ENCODE measurements at places on chromosomes 16 and 17.
A peak's percentile ranks its signal among the peaks of the same experiment; 100 is the strongest.

DNA sequence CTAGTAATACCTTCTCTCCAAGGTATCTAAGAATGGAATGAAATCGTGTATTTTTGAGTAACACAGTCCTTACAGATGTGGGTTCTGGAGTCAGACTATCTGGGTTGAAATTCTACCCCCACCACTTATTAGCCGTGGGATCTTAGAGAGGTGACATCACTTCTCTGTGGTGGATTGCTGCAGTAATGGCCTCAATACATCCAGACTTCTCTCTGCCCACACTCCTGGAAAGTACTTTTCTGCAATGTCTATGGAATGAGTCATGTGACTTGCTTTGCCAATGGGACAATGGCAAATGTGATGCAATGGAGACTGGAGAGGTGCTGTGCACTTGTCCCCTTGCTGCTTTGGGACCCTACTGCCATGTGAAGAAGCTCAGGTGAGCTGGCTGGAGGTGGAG, 418.2 kb downstream of the HAPSTR1 start:
- DNase-seq: no peak

DNA sequence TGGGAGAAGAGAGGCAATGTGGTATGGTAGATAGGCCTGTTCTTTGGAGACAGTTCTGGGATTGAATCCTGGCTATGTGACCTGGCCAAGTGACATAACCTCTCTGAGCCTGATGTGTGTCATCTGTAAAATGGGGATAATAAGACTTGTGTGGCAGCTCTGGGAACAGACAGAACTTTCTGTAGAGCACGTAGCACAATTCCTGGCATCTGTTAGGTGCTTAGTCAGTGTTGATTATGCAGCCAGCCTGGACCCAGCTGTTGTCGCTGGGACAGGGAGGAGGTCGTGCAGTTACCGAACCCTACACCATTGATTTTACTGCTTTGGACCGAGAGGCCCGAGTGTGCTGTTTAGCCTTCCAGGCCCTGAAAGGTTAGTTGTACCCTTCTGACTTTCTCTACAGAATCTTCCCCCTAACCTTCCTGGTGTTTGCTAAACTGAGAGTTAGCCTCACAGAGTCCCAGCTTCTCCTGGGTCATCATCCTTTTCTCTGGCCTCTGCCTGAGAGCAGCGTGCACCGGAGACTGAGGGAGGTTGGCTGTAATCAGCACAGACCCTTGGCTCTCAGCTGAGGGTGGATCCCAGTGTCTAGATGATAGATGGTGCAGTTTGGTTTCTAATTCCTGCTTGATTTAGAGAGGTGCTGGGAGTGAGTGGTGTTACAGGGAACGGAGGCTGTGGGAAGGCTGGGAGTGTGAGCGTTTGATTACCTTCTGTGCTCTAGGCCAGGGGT, 31.9 kb downstream of the MSI2 start:
- DNase-seq: no peak

GRCh38 chr17:19770985-19771735, 23.1 kb upstream of the ALDH3A1 start:
- no peak for DNase-seq

- peak; percentile 46 for DNase-seq
Measured at GRCh38 chr17:73476890-73477350, 165.1 kb upstream of the CDC42EP4 start.

GRCh38 chr16:963913-964312, 6.9 kb downstream of the LMF1 start:
- DNase-seq: no peak

- peak; percentile 71 for DNase-seq
Measured at GRCh38 chr17:49456183-49456965, 38.7 kb upstream of the NGFR start.

GRCh38 chr16:52515068-52515671, 31.8 kb downstream of the TOX3 start:
- peak; percentile 58 for DNase-seq

DNA sequence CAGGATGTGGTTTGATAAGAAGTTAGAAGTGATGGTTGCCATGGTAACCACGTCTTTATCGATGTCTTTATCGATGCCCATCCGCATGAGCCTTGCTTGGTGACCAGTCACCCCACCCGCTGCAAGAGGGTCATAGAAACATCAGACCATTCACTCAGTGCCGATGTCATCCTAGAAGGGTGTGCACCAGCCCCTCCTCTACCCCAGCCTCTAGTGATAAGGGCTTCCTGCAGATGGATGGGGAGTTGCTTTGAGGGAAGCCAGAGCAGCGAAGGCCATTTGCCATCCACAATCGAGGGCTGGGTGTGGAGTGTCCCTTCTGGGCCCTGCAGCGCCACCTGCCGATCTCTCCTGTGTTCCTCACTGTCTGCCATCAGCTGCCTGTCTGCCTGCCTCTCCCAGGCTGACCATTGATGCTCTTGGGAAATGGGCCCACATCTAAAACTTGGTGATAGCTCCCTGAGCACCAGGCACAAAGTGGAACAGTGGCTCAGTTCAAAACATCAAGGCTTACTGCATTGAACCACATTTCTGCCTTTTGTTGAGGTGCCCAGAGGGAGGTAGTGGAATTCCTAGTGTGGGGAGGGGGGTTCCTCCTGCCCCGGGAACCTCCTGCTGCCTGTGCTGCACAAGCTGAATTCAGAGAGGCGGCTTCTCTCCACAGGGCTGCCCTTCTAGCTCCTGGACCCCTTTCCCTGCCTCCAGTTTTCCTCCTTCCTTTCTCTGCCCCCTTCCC, 8.9 kb downstream of the CALB2 start:
- peak; percentile 72 for DNase-seq

- DNase-seq: no peak
Measured at GRCh38 chr17:43721537-43722268, 36.9 kb downstream of the SOST start.

- DNase-seq: no peak
Measured at GRCh38 chr17:61361084-61361483, 38.6 kb upstream of the TBX2 start.

- DNase-seq: no peak
Measured at GRCh38 chr16:66566051-66566901, at the start of gene CMTM1. TSS of gene CMTM1 (plus strand) at chr16:66566439. CDS start at chr16:66566514, 75 bp downstream.

GRCh38 chr16:2339521-2340484, 725 bp downstream of the ABCA3 start:
- peak; percentile 83 for DNase-seq

DNA sequence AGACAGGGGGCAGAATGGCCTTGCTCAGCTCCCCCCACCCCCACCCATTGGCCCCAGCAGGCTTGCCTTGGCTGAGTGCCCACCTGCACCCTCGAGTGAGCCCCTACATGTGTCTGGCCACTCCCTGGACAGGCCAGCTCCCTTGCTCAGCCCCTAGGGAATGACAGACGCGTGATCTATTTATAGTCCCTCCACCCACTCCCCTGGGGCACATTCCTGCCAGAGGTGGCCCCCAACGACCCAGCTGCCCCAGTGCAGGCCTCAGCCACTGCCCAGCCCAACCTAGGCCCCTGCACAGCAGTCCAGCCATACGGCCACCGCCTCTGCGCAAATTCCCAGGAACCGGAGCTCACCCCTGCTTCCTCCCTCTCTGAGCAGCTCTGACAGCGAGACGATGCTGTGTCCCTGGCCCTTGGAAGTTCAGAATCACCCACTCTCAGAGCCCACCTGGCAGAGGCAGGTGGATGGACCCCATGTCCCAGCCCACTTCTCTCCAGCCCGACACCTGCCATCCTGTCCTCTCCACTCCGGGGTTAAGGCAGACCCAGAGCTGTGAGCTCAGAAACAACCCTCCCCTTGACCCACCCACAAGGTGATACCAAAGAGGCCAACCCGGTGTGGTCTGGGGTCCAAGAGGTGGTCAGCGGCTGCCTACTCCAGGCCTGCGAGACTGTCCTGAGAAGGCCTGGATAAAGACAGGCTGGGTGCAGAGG, 11.5 kb upstream of the P2RX1 start:
- no peak for DNase-seq

- DNase-seq: no peak
Measured at GRCh38 chr17:60422162-60422665, at the start of gene CHCT1. TSS of gene CHCT1 (plus strand) at chr17:60422489. CDS start at chr17:60422593, 104 bp downstream.

GRCh38 chr16:23857881-23858269, 22.1 kb downstream of the PRKCB start:
- DNase-seq: no peak

DNA sequence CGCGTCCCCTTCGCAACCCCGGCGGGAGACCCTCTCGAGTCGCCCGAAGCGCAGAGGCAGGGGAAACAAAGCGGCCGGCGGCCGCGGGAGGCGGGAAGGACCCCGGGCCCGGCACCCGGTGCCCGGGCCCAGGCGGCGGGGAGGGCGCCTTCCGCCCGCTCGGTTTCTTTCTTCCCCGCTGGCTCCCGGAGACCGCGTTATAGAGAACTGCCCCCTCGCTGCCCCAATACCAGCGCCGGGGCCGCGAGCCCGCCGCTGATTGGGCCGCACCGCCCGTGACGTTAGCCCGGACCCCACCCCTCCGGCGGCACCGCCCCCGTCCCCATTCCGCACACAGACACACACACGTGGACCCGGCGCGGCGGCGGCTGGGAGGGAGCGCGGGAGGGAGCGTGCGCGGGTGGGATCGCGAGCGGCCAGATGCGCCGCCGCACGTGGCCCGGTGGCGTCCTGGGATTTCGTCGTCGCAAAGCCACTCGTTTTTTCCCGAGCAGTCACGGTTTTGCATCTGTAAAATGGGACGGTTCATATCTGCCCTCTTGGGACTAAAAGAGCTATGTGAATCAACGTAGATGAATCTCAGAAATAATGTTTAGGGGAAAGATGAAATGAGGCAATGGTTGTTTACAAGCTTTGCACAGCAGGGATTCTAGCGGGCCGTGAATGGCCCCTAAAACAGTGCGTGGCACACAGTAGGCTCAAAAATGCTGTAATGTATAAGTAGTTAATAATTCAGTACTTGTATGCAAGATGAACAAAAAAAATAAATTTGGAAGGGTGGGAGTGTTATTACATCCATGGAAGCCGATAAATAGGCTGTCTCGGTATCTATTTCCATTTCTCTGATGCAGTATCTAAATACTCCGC, at the start of gene EPOP:
Gene EPOP (minus strand): TSS at position 209 of the 867 bp plus-strand sequence. CDS start 462 bp downstream, outside the sequence.
- peak; percentile 92 for DNase-seq

GRCh38 chr16:529012-529575, 1.6 kb downstream of the CAPN15 start:
- DNase-seq: no peak

DNA sequence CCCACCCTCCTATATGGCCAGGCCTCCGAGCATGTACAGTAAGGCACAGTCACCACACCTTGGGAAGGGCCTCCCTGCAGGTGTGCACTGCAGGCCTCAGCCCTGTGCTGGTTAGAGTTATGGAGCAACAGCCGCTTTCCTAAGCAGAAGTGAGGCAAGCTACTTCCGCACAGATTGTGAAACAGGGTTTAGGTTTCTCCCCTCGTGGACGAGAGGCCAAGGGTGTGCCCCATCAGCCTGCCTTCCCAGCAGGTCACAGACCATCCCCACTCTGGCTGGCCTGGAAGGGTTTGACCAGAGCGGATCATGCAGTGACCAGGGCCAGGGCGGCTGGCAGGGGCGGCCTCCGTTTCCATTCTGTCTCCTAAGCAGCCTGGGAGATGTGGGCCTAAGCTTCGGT, 4.7 kb downstream of the MSRB1 start:
- no peak for DNase-seq

DNA sequence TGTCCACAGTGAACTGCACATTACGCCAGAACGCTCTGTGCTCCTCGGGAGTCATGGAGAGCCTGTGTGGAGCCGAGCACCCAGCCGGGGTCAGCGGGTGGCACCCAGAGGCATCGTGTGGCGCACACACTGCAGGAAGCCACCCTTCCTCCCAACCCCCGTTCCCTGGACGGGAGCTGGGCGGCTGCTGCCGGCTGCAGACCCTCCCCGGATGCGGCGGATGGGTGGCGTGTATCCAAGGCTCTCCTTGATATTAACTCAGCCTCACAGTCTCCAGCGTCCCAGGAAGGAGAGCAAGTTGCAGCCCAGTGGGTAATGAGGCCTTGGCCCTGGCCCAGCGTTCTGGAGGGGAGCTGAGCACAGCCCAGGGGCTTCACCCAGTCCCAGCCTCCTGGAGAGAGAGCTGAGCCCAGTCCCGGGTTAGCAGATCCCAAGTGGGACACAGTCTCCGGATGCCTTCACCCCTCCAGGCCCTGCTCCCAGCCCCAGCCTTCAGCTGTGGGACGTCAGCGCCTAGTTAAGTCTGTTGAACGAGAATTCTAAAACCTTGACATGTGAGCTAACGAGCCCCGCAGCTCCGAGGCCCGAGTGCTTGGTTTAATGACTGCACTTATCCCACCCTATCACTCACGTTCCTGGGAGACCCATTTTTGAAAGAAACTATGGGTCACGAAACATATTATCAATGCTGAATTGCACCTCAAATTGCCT, 86.6 kb downstream of the TBC1D16 start:
- DNase-seq: no peak

- no peak for DNase-seq
Measured at GRCh38 chr17:49360796-49361128, 1.3 kb downstream of the ZNF652 start.

DNA sequence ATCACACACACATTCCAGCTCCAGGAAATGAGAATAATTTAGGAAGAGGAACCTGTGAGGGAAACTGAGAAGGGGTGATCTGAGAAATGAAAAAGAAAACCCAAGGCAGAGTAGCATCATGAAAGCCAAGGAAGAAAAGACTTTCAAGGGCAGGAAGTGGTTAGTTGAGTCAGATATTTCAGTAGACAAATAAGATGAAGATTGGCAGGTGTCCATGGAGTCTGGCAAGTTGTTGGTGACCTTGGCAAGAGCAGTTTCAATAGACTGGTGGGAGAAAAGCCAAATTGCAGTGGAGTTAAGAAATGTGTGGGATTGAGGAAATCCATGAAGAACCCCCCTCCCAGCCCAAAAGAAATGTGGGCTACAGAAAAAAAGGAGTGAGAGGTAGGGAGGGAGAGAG, 10.7 kb downstream of the GNAO1 start:
- DNase-seq: no peak

- no peak for DNase-seq
Measured at GRCh38 chr16:68490829-68491575, 42.7 kb upstream of the SMPD3 start.

- DNase-seq: peak; percentile 84
Measured at GRCh38 chr17:28896884-28897768, at the start of gene FLOT2. TSS of gene FLOT2 (minus strand) at chr17:28897733. CDS start at chr17:28897574, 159 bp downstream.

DNA sequence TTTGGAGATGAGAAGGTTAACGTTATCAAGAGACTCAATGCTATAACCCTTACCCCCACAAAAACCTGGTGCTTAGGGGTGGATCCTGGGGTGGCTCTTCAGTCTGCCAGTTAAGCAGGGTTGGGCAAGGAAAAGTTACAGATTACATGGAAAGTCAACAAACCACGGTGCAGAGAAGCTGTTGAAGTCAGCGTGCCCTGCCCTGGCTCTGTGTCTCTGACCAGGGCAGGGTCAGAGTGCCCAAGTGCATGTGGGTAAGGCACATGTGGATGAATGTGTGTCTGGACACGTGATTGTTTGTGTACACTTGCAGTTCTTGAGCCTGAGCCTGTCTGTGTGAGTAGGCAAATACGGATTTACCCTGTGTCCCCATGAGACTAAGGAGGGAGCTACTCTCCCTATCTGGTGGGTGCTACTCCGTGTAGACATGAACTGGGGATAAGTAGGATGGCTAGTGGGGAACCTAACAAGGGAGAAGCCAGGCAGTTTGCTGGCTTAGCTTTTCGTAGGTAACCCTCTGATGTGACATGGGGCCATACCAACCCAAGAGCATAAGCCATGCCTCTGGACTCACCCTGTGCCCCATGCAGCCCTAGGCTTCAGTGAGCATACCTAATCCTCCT, 5.5 kb downstream of the IGFBP4 start:
- DNase-seq: no peak

GRCh38 chr16:10660950-10661635, 33.6 kb downstream of the TEKT5 start:
- no peak for DNase-seq

- peak; percentile 97 for DNase-seq
Measured at GRCh38 chr16:29811170-29811895, 660 bp upstream of the PRRT2 start.
